ENCODE measurements at places on chromosomes 2 and 18.

GRCh38 chr18:24986666-24987302 is 365.2 kb downstream of the ZNF521 start:
- DNase-seq, result no peak

DNA sequence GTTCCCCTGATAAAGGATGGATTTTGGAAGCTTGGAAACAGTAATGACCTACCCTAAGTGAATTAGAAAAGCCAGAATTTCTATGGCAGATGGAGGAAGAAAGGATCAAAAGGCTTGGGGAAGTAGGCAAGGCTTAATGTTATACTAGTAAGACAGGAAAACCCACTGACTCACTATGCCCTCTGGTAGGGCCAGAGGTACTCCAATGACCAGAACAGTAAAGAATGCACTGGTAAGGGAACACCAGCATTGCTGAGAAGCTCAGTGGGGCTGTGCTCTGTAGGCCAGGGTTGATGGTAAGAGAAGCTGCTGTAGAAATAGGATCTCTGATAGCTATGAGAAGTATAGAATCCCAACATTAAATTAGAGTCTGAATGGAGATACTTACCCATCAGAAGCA is 126.4 kb downstream of the GFPT1 start:
- no peak for DNase-seq

DNA sequence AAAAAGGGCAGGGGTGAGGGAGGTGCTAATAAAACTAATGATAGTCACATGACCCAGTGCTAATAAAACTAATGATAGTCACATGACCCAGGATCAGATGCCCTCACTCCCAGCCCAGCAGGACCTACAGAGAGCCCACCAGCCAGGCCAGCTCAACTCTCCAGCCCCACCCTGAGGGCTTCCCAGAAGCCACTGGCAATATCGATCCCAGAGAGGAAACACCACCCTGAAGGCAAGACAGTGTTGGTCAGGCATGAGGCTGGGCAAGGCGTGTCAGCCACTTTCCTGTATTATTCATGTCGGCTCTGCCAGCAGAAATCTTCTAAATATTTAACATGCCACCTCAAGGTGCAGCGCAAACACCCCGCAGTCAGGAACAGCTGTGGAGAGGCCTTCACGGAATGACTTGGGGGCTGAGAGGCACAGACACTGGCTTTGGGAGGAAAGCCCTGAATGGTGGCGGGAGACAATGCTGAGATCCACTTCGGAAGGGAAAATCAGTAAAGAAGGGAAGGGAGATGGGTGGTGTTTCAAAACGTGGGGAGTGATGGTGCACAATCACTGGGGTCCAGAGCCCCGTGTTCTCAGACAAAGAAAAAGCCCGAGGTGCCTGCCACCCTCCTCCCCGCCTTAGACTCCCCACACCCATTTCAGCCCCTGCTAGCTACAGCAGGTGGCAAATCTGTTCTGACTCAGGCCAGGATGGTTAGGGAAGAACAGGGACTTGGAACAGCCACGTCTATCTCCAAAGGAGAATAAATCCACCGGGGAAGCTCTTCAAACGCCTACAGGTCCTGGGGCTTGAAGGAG is 1.4 kb downstream of the REEP1 start:
- DNase-seq, result no peak

GRCh38 chr2:46041434-46041833 is 255.8 kb upstream of the EPAS1 start:
- no peak for DNase-seq

- DNase-seq, result no peak
Observed at GRCh38 chr18:42412896-42413295, 457.9 kb downstream of the PIK3C3 start.

GRCh38 chr2:20147351-20147750 is 77.6 kb downstream of the SDC1 start:
- no peak for DNase-seq
